ENCODE measurements at places on chromosomes 5 and 9. TPM values are rescaled to one million over a fixed set of nuclear protein-coding genes. Genes with fewer than 3 reads are reported as not detected.

DNA sequence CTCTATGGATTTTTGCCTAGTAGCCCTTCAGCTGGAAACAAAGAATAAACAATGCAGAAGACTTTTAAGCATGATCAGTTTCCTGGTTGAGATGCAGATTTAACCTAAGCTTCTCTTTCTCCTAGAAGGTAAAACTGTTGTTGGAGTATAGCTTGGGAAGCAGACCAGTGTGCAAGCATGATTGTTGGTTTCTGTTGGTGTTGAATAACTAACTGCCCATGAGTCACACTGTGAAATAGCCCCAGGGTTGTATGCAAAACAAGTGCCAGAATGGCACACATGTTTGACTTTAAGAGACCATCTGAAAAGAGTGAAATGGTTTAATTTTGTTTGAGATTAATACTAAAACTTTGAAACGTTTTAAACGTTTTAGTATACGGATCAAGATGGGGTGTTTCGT, 227.1 kb downstream of the ARHGEF28 start:
- DNase-seq, result no peak

DNA sequence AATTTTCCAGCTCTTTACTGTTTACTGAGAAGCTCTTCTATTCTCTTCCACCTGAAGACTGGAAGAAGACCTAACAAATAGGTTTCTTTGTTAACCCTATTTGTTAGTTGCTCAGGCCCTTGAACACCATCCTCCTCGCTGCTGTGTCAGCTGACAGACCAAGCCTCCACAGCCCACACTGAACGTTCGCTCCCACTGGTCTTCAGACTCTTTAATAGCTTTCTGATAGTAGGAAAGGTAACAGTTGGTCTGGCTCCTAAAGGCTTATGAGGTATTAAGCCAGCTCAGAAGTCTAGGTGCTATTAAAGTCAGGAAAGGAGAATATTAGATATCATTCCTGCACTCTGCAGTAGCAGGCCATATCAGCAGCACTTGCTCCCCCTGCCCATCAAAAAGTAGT, 23.3 kb upstream of the F2R start:
- DNase-seq, result no peak

DNA sequence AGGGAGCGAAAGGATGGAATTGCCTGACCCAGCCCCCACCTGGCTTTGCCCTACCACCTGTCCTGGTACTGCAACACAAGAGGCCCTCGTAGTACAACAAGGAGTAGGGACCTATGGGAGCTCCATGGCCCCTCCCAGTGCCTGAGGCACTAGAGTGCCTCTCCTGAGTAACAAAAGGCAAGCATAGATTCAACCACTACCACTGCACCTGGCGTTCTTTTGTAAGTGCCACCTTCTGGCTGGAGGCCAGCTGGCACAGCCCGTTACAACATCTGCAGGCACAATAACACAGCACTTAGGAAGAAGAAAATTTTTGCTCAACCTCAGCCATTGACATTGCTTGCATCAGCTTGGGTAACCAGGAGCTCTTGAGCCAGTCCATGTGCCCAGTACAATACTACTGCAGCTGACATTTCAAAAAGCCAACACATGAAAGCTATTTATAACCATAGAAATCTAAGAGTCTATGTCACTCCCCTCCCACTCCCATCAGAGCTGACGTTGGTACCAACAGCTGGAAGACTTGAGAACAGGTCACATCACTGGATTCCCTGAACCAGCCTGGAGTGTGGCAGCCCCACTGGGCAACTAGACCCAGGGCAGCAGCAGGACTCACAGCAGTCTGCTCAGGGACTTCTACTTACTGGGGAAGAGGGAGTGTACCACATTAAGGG, 17.7 kb upstream of the FAM174A start:
- no peak for DNase-seq

DNA sequence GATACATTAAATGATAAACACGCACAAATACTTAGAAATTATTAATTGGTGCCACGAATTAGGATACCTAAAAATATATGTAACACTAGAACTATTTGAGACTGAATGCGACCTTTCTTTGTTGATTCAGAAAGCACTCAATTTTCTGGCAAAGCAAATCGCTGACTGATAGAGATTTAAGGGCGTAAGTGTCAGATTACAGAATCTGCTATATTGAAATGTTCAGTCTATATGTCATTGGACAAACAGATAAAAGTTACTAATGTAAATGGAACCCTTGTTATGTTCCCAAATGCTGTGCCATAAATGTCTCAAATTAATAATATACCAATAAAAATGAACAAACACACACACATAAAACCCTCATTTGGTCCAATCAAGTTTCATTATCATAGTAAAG, 137.9 kb downstream of the MPDZ start:
- no peak for DNase-seq

DNA sequence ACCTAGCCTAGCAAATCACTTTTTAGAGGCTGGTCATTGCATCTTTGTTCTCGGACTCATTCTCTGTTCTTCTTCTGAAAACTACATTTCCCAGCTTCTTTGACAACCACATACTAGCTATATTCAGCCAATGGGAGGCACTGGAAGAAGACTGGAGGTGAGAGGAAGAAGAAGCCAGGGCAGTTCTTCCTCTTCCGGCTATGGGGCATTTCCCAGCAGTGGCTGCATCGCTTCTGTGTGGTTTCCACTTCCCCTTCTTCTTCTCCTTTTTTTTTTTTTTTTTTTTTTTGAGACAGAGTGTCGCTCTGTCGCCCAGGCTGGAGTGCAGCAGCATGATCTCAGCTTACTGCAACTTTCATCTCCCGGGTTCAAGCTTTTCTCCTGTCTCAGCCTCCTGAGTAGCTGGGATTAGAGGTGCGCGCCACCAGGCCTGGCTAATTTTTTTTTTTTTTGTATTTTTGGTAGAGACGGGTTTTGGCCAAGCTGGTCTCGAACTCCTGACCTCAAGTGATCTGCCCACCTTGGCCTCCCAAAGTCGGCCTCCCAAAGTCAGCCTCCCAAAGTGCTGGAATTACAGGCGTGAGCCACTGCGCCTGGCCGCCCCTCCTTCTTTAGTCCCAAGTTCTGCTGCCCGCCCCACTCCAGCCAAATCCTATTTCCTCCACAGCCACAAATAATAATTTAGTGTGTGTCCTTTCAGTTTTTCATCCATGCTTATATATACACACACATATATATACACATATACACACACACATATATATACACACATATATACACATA, 6.9 kb upstream of the UBAP1 start:
- DNase-seq, result no peak

OR1J2 gene
- polyA plus RNA-seq, result not detected

RCL1 gene
- polyA plus RNA-seq, result 14.3 TPM

DNA sequence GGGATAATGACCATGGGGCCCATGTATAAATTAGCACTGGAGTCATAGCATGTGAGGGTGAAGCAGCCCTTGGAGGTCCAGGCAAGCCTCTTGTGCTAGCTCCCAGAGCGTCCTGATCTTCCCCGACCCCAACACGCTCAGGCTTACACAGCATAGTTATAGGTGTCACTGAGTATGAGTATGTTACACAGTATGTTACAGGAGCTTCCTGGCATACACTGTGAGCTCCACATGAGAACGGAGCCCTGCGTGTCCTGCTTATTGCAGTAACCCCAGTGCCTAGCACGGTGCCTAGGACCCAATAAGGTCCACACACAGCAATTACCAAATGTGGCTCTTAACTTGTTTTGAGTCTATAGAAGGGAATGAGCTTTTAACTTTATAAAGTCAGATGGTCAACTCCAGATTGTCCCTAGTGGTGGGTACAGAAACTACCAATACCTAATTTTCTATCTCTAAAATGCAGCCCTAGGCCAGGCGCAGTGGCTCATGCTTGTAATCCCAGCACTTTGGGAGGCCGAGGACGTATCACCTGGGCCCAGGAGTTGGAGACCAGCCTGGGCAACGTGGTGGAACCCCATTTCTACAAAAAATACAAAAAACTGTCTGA, 64.1 kb downstream of the PLAC8L1 start:
- no peak for DNase-seq

OR4F3 gene
- polyA plus RNA-seq, result not detected

WHRN gene
- polyA plus RNA-seq, result 9.9 TPM

SAXO1 gene
- not detected for polyA plus RNA-seq

ZNF879 gene
- 3.7 TPM for polyA plus RNA-seq

GPR150 gene
- 0.12 TPM for polyA plus RNA-seq

GRCh38 chr5:138743484-138743883, 9.7 kb upstream of the CTNNA1 start:
- DNase-seq, result no peak

GRCh38 chr5:150092159-150092787, 5.9 kb upstream of the CSF1R start:
- no peak for DNase-seq

DNA sequence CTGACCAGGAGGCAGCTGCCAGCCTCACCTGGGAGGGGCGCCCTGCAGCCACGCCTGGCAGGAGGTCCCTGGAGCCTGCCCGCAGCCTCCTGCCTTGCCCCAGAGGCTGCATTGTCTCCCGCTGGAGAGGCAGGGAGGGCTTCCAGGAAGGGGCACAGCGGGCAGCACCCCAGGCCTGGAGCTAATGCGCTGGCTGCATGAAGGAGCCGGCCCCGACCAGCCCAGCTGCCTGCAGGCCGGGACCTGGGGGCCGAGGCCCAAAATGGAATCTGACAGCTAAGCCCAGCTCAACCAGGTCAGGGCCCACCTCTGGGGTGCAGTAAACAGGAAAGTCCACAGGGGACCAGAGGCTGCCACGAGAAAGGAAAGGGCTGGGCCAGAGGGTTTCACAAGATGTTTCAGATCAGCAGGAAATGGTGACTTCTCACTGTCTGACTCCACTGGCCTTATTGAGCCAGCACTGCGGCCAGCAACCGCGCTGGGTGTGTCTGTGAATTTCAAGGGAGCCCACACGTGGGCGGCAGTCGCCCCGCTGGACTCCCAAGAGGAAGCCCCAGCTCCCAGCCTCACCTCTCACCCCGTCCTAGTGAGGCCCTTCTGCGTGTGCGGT, 18.6 kb upstream of the NOTCH1 start:
- no peak for DNase-seq

DNA sequence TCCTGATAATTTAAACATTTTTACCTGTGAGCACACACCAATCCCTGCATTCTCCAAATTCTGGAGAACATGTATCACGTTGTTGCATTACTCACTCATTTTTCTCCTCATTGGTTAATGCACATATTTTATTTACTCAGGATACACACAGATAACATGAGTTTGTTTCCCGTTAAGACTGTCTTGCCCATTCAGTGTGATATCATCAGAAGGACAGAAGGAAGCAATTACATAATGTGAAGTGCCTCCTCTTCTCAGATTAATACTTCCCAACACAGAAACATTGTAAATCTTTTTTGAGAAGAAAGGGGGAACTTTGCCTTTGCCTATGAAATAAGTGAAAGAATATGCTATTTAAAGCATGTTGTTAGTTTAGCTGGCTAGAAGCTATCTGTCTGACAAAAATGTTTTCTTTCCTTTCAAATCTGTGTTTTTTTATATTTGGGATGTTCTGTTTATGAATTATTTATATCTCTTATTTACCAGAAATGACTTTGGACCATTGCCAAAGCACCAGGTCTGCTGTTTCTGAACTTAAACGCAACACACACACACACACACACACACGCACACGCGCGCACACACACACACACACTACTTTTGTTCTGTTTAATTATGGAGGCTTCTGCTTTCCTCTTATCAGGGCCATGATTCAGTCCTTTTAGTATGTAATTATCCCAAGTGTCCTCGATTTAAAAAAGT, 186.5 kb downstream of the CHSY3 start:
- peak; percentile 4 for DNase-seq

DNA sequence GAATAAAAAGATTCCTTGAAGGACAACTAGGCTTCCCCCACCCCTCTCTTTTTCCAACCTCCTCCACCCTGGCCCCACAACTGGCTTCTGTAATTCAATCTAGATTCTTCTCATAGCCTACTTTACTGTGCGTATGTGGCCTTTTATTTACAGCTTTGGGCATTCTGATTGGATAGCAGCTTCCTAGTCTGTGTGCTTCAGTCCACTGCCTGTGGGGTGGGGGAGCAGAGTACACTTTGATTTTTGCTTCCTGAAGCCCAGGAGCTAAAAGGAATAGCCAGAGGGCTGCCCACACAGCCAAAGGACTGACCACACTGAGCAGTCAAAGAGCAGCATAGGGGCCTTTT, 30.4 kb downstream of the RUSC2 start:
- no peak for DNase-seq

GRCh38 chr9:93066978-93067603, 8.6 kb downstream of the SUSD3 start:
- no peak for DNase-seq

HK3 gene
- polyA plus RNA-seq, result not detected

HCN1 gene
- 3.5 TPM for polyA plus RNA-seq

ADRB2 gene
- 1.4 TPM for polyA plus RNA-seq

SNX18 gene
- 29.1 TPM for polyA plus RNA-seq

PCDHA10 gene
- not detected for polyA plus RNA-seq

LRRC19 gene
- 10.4 TPM for polyA plus RNA-seq

CPLANE1 gene
- polyA plus RNA-seq, result 18.5 TPM
